ENCODE measurements at places on chromosomes 2 and 18.

DNA sequence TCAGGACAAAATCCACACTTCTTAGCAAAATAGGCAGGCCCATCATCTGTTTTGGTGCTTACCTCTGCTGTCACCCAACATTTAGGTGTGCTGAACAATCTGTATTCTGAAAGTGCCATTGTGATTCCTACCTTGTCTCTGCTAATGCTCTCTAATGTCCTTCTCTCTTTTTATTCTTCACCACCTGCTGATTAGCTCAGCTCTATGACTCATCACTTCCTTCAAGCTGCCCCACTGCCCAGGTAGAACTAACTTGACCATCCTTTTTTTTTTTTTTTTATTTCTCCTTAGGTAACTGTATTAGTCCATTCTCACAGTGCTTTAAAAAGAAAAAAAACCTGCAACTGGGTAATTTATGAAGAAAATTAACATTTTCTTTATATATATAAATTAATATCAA, 478.7 kb upstream of the POU3F3 start:
- no peak for DNase-seq

DNA sequence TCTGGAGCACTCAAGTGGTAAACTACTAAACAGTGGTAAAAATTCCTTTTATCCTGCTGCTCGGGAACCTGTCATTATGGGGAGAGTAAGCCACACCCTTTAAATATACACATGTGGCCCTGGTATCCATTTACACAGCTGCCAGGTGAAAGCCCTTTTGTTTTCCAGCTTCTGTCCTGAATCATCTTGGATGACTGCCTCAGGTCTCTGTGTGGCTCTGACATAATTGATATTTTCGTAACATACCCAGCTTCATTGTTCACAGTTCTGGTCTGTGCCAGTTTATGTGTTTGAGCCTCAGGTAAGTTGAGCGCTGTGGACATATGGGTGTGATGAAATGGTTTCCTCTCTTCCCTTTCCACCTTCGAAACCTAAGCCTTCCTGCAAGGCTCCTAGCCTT, 15.7 kb upstream of the TTC39C start:
- DNase-seq, result no peak

- no peak for DNase-seq
Observed at GRCh38 chr2:194104687-194105086, 1552.3 kb upstream of the SLC39A10 start.

DNA sequence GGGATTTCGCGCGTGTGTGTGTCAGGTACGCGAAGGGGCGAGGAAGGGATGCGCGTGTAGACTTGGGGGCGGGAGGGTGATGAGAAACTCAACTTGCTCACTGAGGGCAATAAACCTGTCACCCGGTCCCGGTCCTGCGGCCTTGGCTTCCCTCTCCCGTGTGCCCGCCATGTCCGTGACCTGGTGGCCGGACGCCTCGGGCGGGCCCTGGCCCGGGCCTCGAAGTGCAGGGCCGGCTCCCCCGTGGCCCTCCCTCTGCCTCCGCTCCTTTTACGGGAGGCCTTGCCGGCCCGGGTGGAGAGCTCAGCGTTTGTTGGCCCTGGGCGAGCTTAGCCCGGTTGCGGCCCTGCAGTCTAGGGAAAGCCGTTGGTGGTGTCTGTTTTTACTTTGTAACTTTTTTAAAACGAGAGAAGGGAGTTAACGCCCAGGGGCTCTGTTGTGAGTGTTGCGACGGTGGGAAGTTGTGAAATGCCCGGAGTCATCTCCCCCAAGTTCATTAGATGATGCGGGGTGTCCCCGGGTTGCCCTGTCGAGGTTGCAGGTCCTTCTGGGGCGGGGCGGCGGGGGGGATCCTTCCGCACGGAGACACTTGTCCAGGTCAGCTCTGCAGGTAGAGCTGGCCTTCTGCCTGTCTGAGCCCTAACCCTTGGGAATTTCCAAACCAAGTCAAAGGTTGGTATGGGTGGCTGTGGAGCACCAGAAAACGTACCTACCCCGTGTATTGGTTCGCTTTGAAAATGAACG, 883 bp downstream of the SMCHD1 start:
- DNase-seq, result no peak

DNA sequence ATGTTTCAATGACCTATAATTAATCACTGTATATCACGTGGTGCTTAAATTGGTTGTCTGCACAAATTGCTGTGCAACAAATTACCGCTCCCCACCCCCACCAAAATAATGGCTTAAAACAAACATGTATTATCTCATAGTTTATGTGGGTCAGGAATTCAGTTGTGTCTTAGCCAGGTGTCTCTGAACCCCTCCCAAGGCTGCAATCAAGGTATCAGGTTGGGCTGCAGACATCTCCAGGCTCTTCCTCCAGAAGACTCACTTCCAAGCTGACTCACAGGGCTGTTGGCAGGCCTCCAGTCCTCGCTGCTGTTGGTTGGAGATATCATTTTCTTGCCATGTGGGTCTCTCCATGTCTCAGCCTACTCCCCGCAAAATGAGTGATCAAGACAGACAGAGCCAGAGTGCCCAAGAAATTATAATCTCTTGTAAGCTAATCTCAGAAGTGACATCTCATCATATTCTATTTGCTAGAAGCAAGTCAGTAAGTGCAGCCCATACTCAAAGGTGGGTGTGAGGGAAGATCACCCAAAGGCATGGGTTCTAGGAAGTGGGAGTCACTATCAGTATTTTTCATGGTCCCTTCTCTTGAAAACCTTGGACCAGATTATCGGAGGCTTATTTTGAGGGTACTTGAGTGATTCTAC, 38.4 kb downstream of the SPC25 start:
- DNase-seq, result no peak

GRCh38 chr2:56175779-56176178, 8.0 kb upstream of the CCDC85A start:
- no peak for DNase-seq

GRCh38 chr2:129777762-129778583, 201.5 kb upstream of the RAB6C start:
- no peak for DNase-seq

DNA sequence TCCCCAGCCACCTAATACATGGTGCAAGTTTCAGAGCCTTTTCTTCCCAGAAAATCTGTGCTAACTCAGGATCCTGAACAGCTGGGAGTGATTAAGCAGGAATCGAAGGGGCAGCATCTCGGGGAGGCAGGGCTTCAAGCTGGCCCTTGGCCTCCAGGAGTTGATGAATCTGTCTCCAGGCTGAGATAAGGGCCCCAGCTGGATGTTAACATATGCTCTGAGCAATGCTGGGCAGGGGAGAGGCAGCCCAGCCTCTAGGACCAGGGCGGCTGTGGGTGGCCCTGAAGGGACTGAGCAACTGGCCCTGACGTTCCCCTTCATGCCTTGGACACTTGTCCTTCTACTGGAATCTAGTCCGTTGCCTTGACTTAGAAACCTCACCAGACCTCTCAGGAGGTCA, 84.1 kb upstream of the EPC2 start:
- DNase-seq, result peak; percentile 48

- no peak for DNase-seq
Observed at GRCh38 chr18:23194155-23194996, 59.1 kb downstream of the CABLES1 start.

DNA sequence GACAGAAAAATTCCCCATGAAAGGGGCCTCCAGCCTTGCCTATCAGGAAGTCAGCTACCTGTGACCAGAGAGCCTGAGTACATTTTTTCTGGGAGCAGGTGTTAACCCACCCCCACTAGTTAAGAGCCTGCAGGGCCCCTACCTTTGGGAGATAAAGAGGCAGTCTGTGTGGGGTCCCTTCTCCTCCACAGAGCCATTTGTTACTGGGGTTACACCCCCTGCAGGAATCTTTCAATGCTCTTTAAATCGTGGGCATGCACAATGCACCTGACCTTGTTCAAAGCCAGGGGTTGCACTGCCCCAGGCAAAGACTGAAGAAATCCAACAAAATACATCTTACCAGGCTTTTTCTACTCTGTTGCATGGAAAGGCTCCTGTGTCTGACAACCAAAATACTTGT, 15.7 kb upstream of the LYPD6 start:
- no peak for DNase-seq

DNA sequence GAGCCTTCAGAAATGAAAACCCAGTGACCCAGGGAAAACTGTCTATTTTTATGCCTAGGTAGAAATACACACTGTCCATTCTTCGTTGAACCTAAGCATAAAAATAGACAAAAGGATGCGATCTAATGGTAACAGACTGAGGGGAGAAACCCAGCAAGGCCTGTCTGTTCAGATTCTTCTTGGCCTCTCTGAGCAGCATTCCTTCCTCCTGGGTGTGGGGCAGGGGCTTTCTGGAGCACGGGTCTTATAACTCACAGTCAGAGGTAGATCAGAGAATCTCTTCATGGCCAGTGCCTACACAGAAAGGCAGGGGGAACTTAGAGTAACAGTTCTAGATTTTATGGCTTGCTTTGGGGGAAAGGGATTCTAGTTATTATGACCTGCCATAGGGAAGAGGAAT, 56.0 kb downstream of the PKDCC start:
- no peak for DNase-seq

DNA sequence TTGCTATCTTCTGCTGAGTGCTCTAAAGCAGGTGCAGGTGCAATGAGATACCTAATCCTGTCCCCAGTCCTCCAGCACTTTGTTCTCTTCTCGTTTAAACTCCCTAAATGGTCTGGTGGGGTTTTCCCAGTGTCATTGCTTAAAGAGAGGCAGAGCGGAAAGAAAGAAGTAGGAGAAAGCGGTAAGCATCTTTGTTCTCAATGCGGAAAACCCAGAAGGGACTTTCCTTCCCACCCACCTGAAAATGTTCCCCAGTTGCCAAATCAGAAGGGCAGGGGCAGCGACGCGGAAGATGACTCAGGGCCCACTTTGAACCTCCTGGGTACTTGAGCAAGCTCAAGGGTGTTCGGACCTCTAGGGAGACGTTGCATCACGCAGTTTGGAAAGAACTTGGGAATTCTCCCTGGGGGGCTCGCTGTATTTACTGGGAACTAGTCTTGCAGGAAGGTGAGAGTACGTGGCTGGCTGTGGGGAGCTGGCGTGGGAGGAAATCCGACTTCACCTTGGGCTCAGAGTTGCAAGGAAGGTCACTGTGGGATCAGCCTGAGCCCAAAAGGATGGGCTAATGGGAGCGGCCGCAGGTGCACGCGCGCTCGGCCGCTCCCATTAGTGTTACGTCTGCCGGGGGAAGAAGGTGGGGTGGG, 589 bp upstream of the SGPP2 start:
- DNase-seq, result no peak

All from NCI-H524 (cell line).